ENCODE measurements at places on chromosomes 5 and 9. TPM values are rescaled to one million over a fixed set of nuclear protein-coding genes. Genes with fewer than 3 reads are reported as not detected.

Gene PRUNE2
- 0.57 TPM for total RNA-seq

Gene XPA
- total RNA-seq, result 11.2 TPM

Gene ACER2
- total RNA-seq, result 2.6 TPM

Gene ACTBL2
- total RNA-seq, result not detected

- DNase-seq, result no peak
These were observed 59.6 kb upstream of the LIFR start for GRCh38 chr5:38615981-38616451.

GRCh38 chr9:107954312-107954711 is 464.7 kb upstream of the KLF4 start:
- no peak for DNase-seq

DNA sequence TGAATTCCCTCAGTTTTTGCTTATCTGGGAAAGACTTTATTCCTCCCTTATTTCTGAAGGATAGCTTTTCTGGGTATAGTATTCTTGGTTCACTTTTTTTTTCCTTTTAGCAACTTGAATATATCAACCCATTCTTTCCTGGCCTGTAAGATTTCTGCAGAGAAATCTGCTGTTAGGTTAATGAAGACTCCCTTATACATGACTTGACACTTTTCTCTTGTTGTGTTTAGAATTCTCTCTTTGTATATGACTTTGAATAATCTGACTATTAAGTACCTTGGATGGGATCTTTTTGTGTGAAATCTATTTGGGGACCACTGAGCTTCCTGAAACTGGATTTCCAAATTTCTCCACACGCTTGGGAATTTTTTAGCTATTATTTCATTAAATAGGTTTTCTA is 55.0 kb upstream of the CDK5RAP2 start:
- no peak for DNase-seq

DNA sequence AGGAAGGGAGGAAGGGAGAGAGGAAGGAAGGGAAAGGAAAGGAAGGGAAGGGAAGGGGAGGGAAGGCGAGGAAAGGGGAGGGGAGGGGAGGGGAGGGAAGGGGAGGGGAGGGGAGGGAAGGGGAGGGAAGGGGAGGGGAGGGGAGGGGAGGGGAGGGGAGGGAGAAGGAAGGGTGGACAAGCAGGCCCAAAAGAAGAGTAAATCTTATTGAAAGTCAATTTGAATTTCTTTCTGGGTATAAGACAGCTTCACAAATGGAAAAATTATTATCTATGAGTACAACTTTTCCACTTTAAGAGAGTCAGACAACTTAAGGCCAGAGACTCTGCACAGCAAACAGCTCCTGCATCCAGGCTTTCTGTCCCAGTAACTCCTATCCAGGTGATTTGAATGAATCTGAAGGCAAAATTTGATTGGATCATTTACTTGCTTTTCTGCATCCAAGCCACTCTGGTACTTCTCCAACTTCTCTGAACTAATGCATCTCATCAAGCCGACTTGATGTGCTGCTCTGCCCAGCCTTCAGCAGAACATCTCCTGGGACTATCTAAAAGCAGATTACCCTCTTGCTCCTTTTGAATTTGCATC is 363.4 kb upstream of the KIF2A start:
- DNase-seq, result no peak

DNA sequence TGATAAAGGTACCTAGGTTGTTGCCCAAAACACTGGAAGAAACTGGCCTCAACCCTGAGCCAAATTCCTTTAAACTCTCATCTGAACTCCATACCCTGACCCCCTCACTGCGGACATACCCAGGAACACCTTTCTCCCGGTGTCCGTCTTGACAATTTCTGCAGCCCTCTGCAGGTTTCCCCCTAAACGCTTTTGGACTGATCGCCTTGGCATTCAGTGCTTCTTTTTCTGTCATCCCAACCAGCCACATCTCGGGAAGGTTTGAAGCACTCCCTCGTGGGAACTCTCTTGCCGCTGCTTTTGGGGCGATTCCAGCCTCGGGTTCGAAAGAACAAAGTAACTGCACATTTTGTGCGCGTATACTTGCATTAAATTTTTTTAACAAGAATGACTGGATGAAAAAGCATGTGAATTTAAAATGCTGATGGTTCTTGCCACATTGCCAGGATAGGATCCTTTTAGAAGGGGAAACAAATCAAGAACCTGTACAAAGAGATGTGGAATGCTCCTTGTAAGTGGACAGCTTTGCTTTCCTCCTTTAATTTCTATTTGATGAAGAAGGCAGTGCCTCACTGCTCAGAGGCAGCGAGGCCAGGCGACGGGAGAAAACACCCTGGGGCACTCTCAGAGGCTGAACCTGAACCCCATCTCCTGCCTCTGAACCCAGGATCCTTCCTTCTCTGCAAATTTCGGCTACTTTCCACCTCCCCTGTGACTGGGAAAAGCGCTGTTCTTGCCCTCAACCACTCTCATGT is 615 bp downstream of the PSMD5 start:
- DNase-seq, result no peak

DNA sequence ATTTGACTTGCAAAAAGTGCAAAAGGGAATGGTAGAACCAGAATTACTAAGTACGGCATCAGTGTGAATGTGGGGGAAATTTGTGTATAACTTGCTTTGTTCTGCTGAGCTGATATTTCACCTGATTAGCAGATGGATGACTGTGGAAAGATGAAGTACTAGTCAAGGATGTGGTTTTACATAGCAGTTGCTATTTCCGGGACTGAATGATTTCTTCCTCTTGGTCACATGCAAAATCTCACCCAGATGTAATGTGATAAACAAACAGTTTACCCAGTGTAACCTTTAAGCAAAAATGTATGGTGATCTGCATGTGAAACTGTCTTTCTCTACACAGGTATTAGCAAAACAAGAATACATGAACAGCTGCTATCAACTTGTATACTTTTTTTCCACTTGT is 46.1 kb downstream of the DCP2 start:
- no peak for DNase-seq

GRCh38 chr9:116298878-116299391 is 145.3 kb downstream of the PAPPA start:
- DNase-seq, result no peak

Measured in natural killer cell treated with Interleukin-12 subunit alpha and Interleukin-12 subunit beta and Interleukin-15 and Interleukin-18, amount 100 ng/mL, for 72 hours (primary cell).